Right lobe of liver (tissue), 6 donors: ENCODE measurements at places on chromosomes 5 and 9.

DNA sequence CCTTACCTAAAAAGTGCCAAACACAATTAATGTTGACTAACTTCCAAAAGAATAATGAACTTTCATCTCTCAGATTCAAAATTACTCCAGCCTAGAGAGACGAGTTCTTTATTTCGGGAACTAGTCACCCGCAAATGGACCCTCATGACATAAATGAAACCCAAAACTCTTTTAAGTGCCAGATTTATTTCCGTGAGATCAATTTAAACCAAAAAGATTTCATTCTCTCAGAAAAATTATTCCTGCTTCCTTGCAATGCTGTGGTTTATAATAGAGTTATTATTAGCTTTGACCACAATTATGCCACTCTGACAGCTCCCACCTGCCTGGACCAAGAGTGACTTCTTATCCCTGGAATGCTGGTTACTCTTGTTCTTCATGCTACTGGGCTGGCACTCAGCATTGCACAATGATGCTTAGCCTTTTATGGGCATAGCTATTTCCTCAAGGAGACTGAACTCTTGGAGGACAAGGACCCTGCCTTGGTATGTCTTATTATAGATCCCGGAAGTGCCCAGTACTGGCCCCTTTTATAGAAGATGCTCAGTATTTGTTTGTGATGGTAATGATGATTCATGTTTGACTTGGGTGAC lies 183.5 kb downstream of the SNX18 start:
- no peak for DNase-seq

GRCh38 chr5:31581498-31582099 lies 49.5 kb downstream of the C5orf22 start:
- no peak for DNase-seq

DNA sequence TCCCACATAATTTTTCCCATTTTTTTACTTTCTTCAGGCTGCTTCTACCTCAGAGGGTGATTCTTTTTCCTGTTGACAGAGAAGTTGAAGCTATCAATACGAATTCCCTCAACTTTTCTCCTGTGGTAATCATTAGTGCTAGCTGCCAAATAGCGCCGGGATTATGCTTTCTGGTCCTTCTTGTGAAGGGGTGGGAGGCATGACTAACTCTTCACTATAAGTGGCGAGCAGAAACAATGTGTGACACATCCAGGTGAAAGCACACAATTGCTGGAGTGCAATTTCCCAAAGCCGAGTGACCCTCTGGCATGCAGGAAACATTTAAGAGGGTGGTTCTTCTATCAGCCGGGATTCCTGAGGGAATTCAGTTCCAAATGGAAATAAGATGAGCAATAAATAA lies 56.0 kb downstream of the TRPC7 start:
- DNase-seq = no peak

DNA sequence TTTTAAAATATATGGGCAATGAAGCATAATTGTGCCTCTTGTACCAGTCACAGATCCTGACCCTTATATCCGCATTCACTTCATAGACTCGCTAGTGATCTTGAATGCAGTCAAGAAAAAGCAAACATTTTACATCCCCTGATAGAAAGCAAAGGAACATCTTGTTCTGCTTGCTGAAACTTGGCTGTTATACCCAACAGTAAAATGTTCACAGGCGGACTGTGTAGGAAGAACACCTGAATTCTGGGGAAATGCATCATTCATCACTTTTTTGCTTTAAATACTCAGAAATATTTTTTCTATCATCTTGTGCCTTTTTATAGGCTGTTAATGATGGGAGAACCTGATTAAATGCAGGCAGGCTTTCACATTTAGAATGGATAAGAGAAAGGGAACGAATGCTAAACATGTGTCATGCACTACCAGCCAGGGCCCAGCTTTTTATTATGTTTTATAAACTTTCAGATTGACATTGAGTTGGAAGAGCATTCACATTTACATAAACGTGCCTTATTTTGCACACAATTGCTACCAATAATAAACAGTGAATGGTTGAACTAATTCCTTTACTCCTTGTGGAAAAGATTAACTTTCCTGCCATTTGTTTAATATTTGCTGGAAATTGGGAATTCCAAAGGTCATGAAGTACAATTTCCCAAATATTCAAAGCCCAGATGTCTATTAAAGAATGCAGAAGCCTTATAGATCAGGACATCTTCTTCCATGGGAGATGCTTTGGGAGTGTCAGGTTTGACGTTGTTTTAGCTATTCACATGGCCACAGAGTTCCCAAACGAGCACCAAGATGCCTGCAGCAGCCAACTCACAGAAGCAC lies 756.2 kb downstream of the TLE1 start:
- DNase-seq = no peak

GRCh38 chr5:31563216-31563615 lies 31.1 kb downstream of the C5orf22 start:
- no peak for DNase-seq

DNA sequence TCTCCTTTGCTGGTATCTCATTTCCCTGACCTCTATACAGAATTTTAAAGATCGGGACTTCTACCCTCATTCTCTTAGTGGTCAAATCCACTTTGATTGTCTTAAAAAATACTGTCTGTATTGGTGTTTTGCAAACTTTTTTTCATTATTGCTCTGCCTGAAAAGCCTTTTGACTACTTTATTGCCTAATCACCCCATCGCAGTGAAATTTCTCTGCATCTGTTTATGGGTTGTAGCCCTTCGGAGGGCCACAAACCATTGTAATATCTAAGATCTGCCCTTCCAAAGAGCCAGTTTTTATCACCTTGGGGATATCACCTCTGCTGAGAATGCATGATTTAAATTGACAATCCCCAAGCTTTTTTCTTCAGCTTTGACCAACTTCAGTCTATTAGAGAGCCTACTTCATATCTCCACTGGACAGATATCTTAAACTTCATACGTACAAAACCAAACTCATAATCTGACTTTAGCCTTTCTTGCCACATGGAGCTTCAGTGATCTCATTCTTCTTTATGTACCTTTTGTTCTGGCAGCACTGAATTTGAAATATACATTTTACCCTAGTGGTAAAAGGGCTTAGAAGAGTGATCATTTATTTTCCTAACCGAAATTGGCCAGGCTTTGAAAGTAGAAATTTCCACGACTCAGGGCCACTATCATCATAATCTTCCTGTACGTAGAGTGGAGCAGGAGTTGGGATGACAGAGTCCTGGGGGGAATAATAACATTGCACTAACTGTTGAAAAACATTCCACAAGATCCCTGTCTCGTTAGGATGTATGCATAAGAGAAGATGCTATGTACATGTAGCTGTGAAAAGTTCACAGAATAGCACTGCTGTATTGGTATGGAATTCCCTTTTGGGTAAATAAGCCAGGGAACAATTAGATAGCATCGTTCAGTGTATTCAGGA lies 21.4 kb downstream of the KIF2A start:
- DNase-seq = no peak

- no peak for DNase-seq
Measured at GRCh38 chr5:20611620-20612019, 623.6 kb upstream of the CDH18 start.

DNA sequence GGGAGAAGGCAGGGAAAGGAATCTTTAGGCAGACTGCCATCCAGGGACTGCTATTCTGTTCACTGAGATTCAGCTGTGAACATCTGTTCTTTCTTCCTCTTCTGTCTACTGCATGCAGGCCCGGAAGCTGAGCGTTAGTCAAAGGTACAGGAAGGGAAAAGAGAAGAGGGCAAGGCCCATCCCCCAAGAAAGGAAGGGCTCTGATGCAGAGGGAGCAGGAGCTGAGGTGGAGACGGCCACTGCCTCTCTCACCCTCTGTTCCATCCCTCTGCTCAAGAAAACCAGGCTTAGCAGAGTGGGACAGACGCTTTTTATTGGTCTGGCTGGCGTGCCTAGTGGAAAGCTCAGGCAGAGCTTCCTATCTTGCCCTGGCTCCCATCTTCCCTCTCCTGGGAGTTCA lies 57.6 kb downstream of the PFDN1 start:
- DNase-seq = no peak

GRCh38 chr9:35448496-35448895 lies 41.4 kb upstream of the RUSC2 start:
- no peak for DNase-seq

DNA sequence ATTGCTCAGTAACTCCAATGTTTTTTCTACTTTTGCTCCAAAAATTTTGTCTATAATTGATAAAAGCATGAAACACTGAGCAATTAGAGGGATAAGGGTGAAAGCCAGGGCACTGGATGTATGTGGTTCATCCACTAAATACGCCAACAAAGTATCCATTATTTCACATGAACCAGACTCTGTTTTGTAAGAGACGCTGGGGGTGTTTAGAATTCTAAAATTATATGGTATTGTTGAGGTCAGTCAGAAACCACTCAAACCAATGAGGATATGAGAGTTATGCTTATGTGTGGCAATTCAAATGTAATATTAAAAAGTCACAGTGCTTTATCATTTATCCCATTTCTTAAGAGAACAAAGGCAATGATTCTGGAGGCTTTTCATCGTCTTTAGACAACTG lies 220.2 kb downstream of the EFNA5 start:
- no peak for DNase-seq

- DNase-seq = no peak
Measured at GRCh38 chr5:31119938-31120641, 73.4 kb upstream of the CDH6 start.

DNA sequence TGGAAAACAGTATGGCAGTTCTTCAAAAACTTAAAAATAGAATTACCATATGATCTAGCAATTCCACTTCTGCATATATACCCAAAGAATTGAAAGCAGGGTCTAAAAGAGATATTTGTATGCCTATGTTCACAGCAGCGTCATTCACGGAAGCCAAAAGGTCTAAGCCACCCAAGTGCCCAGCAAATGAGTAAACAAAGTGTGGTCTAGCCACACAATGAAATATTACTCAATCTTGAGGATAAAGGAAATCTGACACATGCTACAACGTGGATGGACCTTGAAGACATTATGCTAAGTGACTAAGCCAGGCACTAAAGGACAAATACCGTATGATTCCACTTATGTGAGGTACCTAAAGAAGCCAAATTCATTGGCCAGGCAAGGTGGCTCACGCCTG lies 11.1 kb upstream of the MED27 start:
- DNase-seq = no peak

- DNase-seq = no peak
Measured at GRCh38 chr5:138230981-138231589, 18.0 kb upstream of the CDC23 start.

DNA sequence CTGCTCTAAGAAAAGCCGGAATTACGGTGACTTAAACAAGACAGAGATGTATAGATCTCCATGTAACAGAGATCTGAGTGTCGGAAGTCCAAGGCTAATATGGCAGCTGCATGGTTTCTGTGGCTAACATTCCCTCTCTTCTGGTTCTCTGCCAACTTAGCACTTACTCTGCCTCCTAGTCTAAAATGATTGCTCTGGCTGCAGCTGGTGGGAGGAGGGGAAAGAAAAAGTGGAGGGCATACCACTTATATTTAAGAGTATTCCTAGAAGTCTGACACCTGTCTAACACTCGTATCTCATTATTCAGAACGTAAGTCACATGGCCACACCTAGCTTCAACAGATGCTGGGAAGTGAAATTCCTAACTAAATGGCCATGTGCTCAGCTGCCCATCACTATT lies 551.5 kb upstream of the TLE4 start:
- no peak for DNase-seq

DNA sequence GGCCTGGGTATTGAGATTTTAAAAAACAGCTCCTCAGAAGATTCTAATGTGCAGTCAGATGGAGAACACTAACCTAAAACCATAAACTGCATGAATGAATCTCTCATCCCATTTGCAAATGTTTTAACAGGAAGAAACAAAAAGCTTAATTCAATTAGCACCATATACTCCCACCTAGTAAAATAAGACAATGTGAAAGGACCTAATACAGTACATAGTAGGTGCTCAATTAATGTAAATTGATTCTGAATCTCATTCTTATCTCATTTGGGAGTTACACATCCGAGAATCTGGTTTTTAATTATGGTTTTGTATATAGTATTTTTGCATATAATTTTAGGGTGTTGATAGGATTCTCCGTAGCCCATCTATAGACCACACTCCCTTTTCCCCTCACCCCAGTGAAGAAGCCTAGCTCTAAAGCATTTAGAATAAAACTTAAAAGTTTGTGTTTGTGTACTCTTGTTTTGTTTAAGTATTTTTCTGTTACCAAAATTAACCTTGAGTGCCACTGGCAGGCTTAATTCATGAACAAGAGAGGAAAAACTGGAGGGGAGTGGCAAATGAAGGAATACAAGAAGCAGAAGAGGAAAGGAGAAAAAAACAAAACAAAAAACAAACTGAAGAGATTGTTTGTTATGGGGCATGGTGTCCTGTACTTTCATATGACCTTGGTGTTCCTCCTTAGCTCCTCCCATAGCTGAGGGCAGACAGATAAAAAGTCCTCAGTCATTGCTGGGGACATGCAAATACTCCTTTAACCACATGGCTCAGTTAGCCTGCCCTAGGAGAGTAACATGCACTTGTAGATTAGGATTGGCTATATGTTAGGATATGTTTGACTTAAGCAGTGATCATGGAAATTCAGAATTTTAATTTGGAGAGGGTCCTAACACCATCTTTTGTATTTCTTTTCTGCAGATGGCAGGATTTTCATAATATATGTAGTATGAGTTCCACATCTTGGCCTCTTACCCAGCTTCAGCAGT lies 1.2 kb downstream of the RNF14 start:
- DNase-seq = no peak

- DNase-seq = no peak
Measured at GRCh38 chr5:28355831-28356230, 1317.4 kb upstream of the CDH9 start.

DNA sequence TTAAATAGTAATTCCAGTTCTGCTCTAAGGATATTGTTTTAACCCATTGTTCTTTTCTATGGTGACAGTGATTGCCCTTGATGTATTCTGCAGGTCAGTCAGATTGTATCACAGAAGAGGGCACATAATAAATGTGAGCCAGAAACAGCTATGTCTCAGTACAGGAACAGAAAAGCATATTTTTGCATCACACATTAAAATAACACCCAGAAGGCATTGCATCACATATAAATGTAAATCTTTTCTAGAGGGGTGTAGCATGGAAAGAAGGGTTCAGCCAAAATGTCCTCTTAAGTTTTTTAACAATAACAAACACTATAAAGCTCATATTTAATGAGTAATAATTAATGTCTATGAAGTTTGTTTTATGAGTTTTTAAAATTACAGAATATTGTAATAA lies 30.0 kb downstream of the ZCCHC7 start:
- DNase-seq = no peak

DNA sequence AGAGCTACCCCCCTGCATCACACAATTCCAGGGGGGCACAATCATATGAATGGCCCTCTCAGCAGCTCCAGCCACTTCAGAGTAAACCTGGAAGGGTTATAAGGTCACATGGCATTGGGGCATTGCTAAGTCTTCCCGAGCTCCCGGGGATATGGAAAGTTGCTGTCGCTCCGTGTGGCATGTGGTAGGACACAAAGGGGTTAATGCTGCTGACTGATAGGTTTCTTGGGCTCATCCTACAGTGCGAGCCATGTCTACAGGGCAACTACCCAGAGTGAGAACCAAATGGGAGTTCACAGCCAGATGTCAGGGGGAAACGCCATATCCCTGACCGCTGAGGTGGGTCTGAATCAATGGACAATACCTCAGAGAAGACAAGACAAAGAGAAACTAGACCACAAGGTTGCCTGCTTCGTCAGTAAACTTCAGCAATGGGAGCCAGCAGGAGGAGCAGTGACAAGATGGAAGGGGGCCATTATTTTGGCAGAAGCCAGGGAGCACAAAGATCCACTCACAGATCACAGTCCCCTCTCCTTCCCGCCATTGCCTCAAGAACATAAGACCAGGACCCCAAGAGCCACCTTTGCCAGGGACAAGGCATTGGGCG lies 52.4 kb upstream of the SHISAL2B start:
- no peak for DNase-seq

- no peak for DNase-seq
Measured at GRCh38 chr5:78353520-78353919, 6.9 kb upstream of the SCAMP1 start.

- DNase-seq = no peak
Measured at GRCh38 chr9:90189306-90189705, 453.3 kb downstream of the DIRAS2 start.
